ENCODE measurements at places on chromosomes 6 and 20.

DNA sequence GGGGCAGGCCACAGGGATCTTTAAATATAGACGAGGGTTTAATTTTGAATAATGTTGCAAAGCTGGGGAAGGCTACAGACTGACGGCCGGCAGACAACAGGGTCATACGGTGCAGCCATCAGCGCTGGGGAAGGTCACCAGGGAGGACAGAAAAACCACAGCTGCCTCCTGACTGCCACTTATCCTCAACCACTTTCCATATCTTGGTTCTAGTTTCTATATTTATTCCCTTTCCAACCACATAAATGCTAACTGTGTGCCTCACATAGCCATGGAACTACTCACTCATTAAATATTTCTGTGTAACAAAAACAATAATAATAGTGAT is 85.7 kb upstream of the AGPAT4 start:
- DNase-seq: no peak

DNA sequence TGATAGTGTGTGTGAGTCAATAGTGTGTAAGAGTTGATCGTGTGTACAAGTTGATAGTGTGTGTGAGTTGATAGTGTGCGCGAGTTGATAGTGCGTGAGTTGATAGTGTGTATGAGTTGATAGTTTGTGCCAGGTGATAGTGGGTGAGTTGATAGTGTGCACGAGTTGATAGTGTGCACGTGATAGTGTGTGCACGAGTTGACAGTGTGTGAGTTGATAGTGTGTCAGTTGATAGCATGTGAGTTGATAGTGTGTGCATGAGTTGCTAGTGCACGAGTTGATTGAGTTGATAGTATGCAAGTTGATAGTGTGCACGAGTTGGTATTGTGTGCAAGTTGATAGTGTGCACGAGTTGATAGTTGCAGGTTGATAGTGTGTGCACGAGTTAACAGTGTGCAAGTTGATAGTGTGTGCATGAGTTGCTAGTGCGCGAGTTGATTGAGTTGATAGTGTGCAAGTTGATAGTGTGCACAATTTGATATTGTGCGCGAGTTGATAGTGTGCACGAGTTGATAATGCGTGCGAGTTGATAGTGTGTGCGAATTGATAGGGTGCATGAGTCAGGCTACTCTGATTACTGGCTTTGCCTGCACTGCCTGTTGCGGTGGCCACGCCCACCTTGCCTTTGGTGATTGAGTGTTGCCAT is 35.8 kb upstream of the IYD start:
- no peak for DNase-seq

DNA sequence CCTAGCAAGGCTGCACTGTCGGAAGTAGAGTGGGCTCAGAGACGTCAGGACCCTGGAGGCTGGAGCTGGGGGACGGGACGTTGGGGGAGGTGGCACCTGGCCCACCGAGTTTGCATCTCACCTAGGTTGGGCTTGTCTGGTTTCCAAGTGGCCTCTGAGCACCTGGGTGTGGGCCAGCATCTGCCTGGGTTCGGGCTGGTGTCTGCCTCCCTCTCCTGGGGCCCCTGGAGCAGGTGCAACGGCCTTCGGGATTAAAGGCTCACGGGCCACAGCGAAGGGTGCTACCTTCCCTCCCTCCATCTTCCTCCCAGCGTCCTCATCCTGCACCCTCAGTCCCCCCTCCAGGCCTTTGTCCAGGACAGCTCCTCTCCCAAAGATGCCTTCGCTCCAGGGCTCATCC is 6.0 kb downstream of the HRH3 start:
- DNase-seq: no peak

GRCh38 chr20:50918403-50918802 is 12.8 kb downstream of the ADNP start:
- DNase-seq: no peak

DNA sequence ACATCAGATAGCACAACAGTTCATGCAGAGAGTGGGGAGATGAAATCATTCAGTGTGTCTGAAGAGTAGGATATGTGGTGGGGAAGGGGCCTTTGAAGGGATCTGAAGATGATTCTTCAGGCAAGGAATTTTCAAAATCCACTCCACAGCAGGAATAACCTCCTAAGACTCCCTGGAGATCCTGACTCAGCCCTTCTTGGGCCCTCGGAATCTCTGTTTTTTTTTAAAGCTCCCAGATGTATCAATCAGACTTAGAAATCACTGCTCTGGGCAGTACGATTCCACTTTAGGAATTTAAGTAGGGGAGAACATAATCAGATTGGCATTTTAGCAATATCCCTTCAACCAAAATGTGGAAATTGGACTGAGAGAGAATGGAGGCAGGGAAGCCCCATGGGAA is 55.5 kb downstream of the RIOK1 start:
- no peak for DNase-seq

- DNase-seq: no peak
Measured at GRCh38 chr20:24953209-24953575, 4.1 kb downstream of the CST7 start.

DNA sequence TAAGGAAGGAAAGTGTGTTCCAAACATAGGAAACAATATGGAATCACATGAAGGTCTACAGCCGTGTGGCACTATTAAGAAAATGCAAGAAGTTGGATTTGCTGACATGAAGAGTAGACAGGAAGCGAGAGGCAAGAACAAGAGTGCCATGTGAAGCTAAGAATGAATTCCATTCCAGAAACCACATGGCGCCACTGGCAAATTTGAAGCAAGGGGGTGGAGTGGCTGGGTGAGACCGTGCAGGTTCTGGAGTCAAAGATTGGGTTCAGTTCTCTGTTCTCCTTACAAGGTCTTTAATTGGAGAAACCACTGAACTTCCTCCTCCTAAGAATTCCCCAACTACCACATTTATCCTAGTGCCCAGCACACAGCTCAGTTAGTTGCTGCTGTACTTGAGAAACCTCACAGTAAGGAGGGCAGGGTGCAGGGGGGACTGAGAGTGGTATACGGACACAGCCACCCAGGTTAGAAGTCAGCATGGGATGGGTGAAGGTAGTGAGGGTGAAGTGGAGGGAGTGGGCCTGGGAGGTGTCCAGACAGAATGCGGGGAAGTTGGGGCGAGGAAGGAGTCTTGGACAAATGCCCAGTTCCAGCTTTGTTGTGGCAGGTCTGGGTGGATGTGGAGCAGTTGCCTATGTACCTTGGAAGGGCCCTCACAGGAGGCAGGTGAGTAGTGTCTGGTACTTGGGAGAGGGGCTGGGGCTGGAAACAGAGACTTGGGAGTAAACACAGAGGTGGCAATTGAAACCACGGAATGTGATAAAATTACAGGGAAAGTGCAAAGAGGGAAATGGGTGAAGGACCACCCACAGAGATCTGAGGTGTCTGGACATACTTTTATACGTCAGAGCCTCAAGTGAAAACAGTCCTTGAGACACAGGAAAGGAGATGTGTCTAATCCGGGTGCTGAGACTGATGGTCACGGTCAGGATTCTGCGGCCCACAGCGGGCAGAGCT is 14.3 kb downstream of the LYRM4 start:
- DNase-seq: peak; percentile 17

- DNase-seq: no peak
Measured at GRCh38 chr6:122798099-122798641, 9.1 kb downstream of the SMPDL3A start.

GRCh38 chr6:166608774-166609173 is 18.3 kb downstream of the RPS6KA2 start:
- no peak for DNase-seq

DNA sequence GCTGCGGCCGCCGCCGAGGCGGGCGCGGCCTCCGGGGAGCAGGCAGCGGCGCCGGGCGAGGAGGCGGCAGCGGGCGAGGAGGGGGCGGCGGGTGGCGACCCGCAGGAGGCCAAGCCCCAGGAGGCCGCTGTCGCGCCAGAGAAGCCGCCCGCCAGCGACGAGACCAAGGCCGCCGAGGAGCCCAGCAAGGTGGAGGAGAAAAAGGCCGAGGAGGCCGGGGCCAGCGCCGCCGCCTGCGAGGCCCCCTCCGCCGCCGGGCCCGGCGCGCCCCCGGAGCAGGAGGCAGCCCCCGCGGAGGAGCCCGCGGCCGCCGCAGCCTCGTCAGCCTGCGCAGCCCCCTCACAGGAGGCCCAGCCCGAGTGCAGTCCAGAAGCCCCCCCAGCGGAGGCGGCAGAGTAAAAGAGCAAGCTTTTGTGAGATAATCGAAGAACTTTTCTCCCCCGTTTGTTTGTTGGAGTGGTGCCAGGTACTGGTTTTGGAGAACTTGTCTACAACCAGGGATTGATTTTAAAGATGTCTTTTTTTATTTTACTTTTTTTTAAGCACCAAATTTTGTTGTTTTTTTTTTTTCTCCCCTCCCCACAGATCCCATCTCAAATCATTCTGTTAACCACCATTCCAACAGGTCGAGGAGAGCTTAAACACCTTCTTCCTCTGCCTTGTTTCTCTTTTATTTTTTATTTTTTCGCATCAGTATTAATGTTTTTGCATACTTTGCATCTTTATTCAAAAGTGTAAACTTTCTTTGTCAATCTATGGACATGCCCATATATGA is 3.2 kb downstream of the MARCKS start:
- DNase-seq: peak; percentile 39

GRCh38 chr20:31906001-31906400 is 35.6 kb downstream of the TTLL9 start:
- no peak for DNase-seq

DNA sequence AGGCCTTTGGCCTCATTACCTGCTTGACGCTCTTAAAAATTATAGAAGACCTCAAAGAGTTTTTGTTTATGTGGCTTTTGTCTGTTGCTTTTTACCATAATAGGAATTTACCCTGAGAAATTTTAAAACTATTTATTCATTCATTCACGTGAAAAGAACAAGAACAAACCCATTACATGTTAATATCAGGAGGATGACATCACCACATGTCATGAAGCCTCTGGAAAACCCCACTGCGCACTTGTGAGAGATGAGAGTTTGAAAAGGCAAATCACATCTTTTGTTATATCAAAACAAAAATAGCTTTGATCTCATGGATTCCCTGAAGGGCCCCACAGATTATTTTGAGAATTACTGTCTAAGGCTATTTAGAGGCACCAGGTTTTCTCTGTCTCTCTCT is 61.3 kb upstream of the EYA2 start:
- no peak for DNase-seq

GRCh38 chr6:147060636-147061035 is 143.6 kb upstream of the STXBP5 start:
- DNase-seq: no peak

GRCh38 chr6:26057899-26058298 is 29.3 kb upstream of the HFE start:
- no peak for DNase-seq
